H9 (cell line): ENCODE measurements at places on chromosomes 13 and 19. TPM values are rescaled to one million over a fixed set of nuclear protein-coding genes. Genes with fewer than 3 reads are reported as not detected.

DNA sequence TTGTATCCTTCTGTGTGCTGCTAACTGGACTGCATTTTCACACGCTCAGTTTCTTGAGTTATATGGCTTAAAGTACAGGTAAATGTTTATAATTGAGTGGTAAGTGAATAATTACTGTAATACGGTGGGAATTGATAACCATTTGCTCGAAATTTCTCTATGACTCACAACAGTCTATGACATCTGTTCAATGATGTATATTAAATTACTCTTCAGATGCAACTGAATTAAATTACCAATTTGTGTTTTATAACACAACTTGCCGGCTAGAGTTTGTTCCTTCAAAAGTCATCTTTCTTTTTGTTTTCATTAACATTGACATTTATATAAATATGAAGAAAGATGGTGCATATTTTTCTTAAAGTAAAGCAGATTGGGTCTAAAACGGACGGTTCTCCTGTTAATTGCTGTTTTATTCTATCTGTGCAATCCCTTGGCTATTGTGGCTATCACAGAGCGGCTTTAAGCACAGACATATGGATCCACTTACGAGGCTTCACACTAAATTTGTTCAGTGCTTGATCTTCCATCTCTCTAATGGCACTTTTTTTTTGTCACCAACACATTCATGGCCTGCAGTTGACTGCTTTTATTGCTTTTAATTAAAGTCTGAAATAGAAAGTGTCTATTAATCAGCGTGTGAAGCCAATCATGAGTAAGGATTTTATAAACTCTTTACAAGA is 1291.6 kb upstream of the SLC10A2 start:
- no peaks in the 10 kb centered on the region for H3K27me3 ChIP-seq
- no peaks in the 10 kb centered on the region for H3K36me3 ChIP-seq
- H3K27ac ChIP-seq: no peak overlapping the region
- DNase-seq: no peak
- no peaks in the 10 kb centered on the region for H3K4me1 ChIP-seq

DNA sequence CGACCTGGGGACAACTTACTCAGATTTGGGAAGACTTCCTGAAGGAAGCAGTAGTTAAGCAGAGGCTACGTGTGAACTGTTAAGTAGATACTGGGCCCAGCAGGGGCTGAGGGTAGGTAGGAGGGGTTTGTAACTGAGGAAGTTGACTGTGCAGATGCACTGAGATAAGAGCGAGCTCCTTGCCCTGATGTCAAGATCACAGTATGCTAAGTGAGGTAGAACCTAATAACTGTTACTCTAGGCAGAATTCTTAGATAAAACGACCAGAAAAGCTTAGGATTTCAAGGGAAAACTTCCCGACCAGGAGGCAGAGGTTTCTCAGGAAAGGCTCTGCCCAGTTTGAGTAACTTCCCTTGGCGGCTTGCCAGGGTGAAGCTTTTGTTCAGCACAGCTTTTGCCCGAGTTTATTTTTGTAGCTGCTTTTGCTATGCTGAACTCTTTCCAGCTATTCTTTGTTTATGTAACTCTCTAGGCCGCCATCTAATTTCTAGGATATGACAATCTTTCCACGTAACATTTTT is 632.1 kb downstream of the DIAPH3 start:
- no peaks in the 10 kb centered on the region for H3K27me3 ChIP-seq
- peak; percentile 68 for DNase-seq
- peak overlapping the region; percentile 33; the same call in 2 of the 3 replicates for H3K4me3 ChIP-seq
- H3K27ac ChIP-seq: no peak overlapping the region
- H3K36me3 ChIP-seq: no peaks in the 10 kb centered on the region

DNA sequence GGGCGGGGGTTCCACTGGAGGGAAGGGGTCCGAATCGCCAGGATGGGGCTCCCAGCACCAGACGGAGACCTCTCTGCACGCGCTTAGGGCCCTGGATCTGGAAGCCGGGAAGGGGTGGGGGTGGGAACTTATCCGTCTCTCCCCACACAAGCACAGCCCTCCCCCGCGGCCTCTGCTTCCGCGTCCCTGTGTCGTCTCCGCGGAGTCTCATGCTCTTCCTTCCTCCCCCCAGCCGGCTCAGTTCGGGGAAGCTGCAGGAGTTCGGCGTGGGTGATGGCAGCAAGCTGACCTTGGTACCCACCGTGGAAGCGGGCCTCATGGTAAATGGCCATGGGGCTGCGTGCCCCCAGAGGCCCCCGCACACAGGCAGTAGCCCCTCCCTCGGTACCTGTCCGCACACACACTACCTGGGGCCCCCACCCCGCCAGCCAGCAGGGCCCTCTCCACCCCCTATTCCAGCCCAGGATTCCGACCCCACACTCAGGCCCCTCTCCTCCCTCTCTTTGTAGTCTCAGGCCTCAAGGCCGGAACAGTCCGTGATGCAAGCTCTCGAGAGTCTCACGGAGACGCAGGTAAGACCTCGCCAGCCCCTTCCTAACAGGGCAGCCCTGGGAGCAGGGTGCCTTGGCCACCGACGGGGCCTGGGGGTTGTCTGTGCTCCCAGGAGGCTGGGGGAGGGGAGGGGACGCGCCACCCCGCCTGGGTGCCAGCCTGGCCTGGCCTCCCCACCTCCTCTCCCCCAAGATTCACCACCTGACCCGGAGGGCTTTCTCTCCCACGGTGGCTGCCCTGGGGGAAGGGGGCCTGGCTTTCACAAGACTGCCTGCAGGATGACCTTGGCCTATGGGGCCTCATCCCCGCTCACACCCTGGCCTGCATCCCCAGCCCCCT is 3.2 kb downstream of the MIDN start:
- H3K27me3 ChIP-seq: no peaks in the 10 kb centered on the region
- DNase-seq: no peak

- H3K4me1 ChIP-seq: peaks cover 15% of the 10 kb centered on the region; the same call in 1 of the 2 replicates
- H3K36me3 ChIP-seq: no peaks in the 10 kb centered on the region
- H3K27ac ChIP-seq: no peak within 1 kb of the TSS
- peak within 1 kb of the TSS; percentile 74 for H3K4me3 ChIP-seq
- H3K27me3 ChIP-seq: peaks cover 35% of the 10 kb centered on the region
These were observed at the start of gene TSHZ3 for GRCh38 chr19:31349160-31349881. TSHZ3 (minus strand) TSS chr19:31349436; CDS start chr19:31349219, 217 bp downstream.

GRCh38 chr19:39823686-39824085 is 10.3 kb downstream of the DYRK1B start:
- no peak overlapping the region for H3K4me3 ChIP-seq
- peaks cover 7% of the 10 kb centered on the region for H3K36me3 ChIP-seq
- no peaks in the 10 kb centered on the region for H3K4me1 ChIP-seq
- DNase-seq: no peak
- H3K27me3 ChIP-seq: no peaks in the 10 kb centered on the region
- H3K27ac ChIP-seq: no peak overlapping the region

- H3K36me3 ChIP-seq: peaks cover 10% of the 10 kb centered on the region
- DNase-seq: peak; percentile 71
These were observed 31.1 kb upstream of the CYP2S1 start for GRCh38 chr19:41161903-41162302.

DNA sequence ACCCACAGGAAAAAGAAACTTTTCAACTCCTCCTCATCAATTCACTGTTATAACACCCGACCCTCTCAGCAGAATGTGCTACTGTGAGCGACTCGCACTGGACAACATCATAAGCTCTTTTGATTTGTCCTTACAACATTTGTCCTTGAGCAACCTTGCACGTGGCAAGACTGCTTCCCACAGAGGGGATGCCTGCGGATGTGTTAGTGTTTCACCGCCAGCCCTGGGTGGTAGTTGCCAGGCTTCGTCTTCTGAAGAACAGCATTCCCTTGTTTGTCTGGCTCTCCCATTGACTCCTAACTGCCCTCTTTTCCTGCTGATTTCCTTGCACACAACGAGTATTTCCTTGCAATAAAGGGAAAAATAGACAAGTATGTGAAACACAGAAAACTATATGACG is 111.4 kb upstream of the SLC7A1 start:
- no peak overlapping the region for H3K27ac ChIP-seq
- no peak overlapping the region for H3K4me3 ChIP-seq
- no peaks in the 10 kb centered on the region for H3K4me1 ChIP-seq
- no peak for DNase-seq
- no peaks in the 10 kb centered on the region for H3K36me3 ChIP-seq

- DNase-seq: no peak
- H3K4me3 ChIP-seq: no peak overlapping the region
- no peak overlapping the region for H3K27ac ChIP-seq
These were observed 14.4 kb upstream of the PLAUR start for GRCh38 chr19:43684326-43684725.

DNA sequence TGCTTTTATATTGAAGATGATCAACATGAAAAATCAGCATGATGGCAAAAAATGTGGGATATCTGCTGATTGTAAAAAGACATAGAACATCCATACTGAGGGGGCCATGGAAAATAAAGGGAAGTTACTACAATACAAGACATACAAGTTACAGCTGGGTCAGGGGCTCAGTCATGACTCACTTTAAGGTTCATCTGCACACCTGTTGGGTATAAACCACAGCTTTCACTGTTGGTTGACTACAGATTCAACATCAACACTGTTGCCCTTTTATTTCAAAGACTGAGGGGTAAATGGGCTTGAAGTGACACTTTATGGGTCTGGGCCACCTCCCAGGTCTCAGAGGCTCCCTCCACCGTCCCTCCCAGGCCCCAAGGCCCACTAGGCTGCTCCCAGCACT is 98.1 kb upstream of the IRS2 start:
- no peaks in the 10 kb centered on the region; the same call in 1 of the 2 replicates for H3K36me3 ChIP-seq
- no peak for DNase-seq
- H3K27ac ChIP-seq: no peak overlapping the region
- H3K4me3 ChIP-seq: no peak overlapping the region

- no peak overlapping the region for H3K27ac ChIP-seq
- H3K27me3 ChIP-seq: no peaks in the 10 kb centered on the region
- no peaks in the 10 kb centered on the region; the same call in 1 of the 2 replicates for H3K4me1 ChIP-seq
These were observed 8.1 kb downstream of the TIMM29 start for GRCh38 chr19:10936661-10937084.

GRCh38 chr19:55133639-55134444 is 15.2 kb downstream of the TNNT1 start:
- no peak overlapping the region for H3K27ac ChIP-seq
- no peaks in the 10 kb centered on the region for H3K4me1 ChIP-seq
- DNase-seq: no peak
- no peaks in the 10 kb centered on the region for H3K27me3 ChIP-seq

DNA sequence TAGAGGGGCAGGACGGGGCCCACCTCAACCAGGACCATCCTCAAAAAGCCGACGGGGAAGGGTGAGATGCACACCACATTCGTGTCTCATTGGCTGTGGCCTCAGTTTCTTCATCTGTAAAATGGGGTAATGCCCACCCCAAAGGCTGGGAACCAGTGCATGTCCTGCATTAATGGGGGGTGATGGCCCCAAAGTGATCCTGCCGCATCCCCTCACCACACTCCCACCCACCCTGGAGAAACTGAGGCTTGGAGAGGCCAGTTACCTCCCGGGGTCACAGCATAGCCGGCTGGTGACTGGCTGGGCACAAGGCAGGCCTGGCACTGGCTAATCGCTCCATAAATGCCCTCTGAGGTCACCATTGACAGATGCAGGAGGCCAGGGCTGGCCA is 640 bp upstream of the MIDN start:
- no peak overlapping the region for H3K27ac ChIP-seq
- no peak for DNase-seq
- no peaks in the 10 kb centered on the region for H3K27me3 ChIP-seq
- H3K4me3 ChIP-seq: peak overlapping the region; percentile 45; the same call in 1 of the 2 replicates

- H3K27ac ChIP-seq: no peak overlapping the region
- H3K4me1 ChIP-seq: no peaks in the 10 kb centered on the region
- no peak for DNase-seq
- no peaks in the 10 kb centered on the region for H3K27me3 ChIP-seq
These were observed 124.8 kb downstream of the DCLK1 start for GRCh38 chr13:36006347-36006746.

- H3K36me3 ChIP-seq: peaks cover 2% of the 10 kb centered on the region; the same call in 2 of the 3 replicates
- DNase-seq: no peak
- no peak overlapping the region for H3K4me3 ChIP-seq
- H3K4me1 ChIP-seq: no peaks in the 10 kb centered on the region
These were observed 15.1 kb downstream of the NCR1 start for GRCh38 chr19:54921082-54921481.

CDX2 gene
- not detected in 2 replicates for total RNA-seq
